ENCODE measurements at places on chromosomes 2 and 18. TPM values are rescaled to one million over a fixed set of nuclear protein-coding genes. Genes with fewer than 3 reads are reported as not detected.

Gene UGT1A6
- 30.6 TPM for total RNA-seq

Gene MDH1B
- 0.87 TPM for total RNA-seq

Gene ABCB11
- not detected for total RNA-seq

Gene KRCC1
- total RNA-seq, result 7.0 TPM

Gene MGAT4A
- total RNA-seq, result 15.9 TPM

Gene DCDC2C
- not detected for total RNA-seq

Gene DLGAP1
- 3.6 TPM for total RNA-seq

Gene PLGLB2
- not detected for total RNA-seq

Gene C2orf72
- 6.4 TPM for total RNA-seq

Gene NAB1
- 29.3 TPM for total RNA-seq

Gene TDRD15
- total RNA-seq, result not detected

Gene CETN1
- total RNA-seq, result not detected

Gene DGKD
- total RNA-seq, result 191 TPM

Gene RAD51AP2
- total RNA-seq, result not detected

Gene UGT1A4
- 0.73 TPM for total RNA-seq

Gene OBSL1
- 55.4 TPM for total RNA-seq

Gene UPP2
- not detected for total RNA-seq

Gene MOB1A
- 58.9 TPM for total RNA-seq

Gene NIFK
- 13.6 TPM for total RNA-seq

Gene DDX1
- total RNA-seq, result 52.1 TPM

Gene TTR
- total RNA-seq, result not detected

Gene FOXI3
- total RNA-seq, result not detected

Gene RPRM
- not detected for total RNA-seq

Gene ADCYAP1
- 8.1 TPM for total RNA-seq

Gene SERPINB4
- not detected for total RNA-seq

Gene DLX1
- total RNA-seq, result not detected

Gene C1GALT1C1L
- total RNA-seq, result not detected

Gene FRZB
- 85.3 TPM for total RNA-seq

Gene SPP2
- not detected for total RNA-seq

Gene MYO7B
- total RNA-seq, result not detected

Gene TXNDC2
- not detected for total RNA-seq

Gene NAPG
- total RNA-seq, result 8.8 TPM

Gene MOGAT1
- not detected for total RNA-seq

Gene SNORC
- total RNA-seq, result not detected

Gene PROKR1
- not detected for total RNA-seq

Gene EFR3B
- total RNA-seq, result 1.7 TPM

Gene ARPC2
- total RNA-seq, result 234 TPM

Gene ATP6V1C2
- not detected for total RNA-seq

Gene DSG2
- total RNA-seq, result 18.1 TPM

Gene CNDP1
- total RNA-seq, result not detected

Gene SKOR2
- total RNA-seq, result not detected

Gene PRKAG3
- total RNA-seq, result not detected

Gene MPP4
- total RNA-seq, result not detected

Gene CBLN2
- not detected for total RNA-seq

Gene SP110
- 4.6 TPM for total RNA-seq

Gene GALR1
- total RNA-seq, result not detected

Gene SH3RF3
- 11.1 TPM for total RNA-seq

Gene SCG2
- total RNA-seq, result 0.58 TPM

Gene NEU2
- total RNA-seq, result not detected

Gene PROM2
- 62.2 TPM for total RNA-seq

Gene DQX1
- 6.6 TPM for total RNA-seq

Gene CYBRD1
- 139 TPM for total RNA-seq

Gene NPHP1
- 5.5 TPM for total RNA-seq

Gene VSNL1
- 21.9 TPM for total RNA-seq

Gene GKN2
- 1,354 TPM for total RNA-seq

Gene POMC
- total RNA-seq, result not detected

Gene CAPG
- total RNA-seq, result 116 TPM

Gene KCNS3
- total RNA-seq, result 112 TPM

Gene SLC19A3
- 2.8 TPM for total RNA-seq

Gene TFCP2L1
- 31.4 TPM for total RNA-seq
